ENCODE measurements at places on chromosomes 5 and 9.

DNA sequence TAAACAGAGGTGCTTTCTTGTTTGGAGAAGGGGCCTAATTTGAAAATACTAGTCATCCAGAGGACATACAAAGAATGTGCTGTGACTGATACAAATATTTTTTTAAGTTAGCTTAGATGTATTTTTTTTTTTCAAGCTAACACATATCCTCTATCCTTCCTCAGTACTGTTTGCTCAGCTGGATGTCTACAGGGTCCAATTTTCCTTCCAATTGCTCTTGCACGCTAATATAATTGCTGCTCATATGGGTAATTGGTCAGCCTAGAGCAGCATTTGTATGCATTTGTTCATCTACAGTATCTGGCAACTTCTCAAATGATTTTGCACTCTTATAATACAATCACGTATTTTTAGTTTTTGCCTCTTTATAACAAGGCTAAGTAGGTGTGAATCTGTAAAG, 84.7 kb downstream of the ZDHHC21 start:
- no peak for DNase-seq

GRCh38 chr5:38396766-38397165, 138.4 kb downstream of the EGFLAM start:
- no peak for DNase-seq

DNA sequence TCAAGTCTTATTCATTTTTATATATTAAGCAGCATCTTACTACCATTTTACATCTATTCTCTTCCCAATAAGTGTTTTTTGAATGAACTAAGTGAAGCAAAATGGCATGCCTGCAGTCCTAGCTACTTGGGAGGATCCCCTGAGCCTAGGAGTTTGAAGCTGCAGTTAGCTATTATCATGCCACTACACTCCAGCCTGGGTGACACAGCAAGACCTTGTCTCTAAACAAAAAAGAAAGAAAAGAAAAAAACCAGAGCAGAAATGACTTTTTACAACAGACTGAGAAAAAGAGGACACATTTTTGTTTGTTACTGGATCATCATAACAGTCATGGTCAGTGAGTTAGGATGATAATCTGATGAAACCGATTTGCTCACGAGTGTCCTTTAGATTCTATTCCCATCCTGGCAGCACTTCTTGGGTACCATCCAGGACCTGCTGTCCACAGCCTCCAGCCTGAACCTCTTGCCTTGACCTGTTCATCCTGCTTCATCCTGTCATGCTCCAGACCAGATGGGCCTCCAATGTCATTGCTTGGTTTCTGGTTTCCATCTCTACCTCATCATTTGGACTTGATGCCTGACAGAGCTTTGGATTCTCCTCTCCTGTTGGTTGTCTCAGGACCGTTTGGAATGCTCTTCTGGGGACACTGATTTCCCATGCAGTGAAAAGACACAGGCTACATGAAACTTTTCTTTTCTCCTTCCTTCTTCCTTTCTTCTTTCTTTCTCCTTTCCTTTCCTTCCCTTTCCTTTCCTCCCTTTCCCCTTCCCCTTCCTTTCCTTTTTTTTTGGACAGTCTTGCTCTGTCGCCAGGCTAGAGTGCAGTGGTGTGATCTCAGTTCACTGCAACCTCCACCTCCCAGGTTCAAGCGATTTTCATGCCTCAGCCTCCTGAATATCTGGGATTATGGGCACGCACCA, 50.1 kb upstream of the GLRX start:
- no peak for DNase-seq

DNA sequence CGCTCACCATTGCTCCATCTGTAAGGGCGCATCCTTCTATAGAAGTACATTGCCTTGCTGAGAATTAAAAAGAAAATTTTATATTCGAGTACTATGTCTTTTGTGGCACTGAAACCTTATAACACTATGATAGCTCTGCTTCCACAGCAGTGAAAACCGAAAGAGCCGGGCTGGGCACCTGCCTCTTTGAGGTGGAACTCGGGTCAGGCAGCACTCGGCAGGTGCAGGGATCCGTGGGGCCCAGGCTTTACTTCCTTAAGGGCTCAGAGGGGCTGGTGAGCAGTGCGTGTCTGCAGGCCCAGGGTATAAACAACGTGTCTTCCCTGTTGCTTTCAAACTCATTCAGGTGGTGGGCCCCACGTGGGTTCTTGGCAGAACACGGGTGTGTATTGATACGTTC, 69.9 kb downstream of the OTULIN start:
- DNase-seq = no peak

DNA sequence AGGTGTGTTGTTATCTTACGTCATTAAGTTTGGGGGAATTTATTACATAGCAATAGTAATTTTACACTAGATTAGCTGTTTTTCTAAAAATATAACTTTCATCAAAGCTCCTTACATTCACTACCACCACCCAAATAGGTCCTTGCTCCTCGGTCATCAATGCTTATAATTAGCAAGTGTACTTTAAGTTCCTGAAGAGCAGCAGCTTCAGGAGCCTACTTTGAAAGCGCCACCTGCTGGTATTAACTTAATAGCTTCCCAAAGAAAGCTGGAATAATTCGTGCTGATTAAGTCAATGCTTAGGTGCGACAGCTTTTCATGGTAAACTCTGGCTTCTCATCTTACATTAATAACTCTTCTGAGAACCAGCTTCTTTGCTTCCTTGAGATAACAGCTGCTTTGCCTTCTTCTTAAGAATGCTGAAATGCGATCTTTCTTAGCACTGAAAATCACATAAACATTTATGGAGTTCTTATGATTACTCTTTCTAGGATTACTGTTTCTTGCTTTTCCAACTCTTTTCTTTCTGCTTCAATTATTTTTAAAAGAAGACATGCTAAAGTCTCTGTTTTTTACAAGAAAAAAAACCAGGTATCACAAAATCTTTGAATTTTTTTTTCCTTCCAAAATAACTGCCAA, 10.0 kb upstream of the C5 start:
- no peak for DNase-seq

DNA sequence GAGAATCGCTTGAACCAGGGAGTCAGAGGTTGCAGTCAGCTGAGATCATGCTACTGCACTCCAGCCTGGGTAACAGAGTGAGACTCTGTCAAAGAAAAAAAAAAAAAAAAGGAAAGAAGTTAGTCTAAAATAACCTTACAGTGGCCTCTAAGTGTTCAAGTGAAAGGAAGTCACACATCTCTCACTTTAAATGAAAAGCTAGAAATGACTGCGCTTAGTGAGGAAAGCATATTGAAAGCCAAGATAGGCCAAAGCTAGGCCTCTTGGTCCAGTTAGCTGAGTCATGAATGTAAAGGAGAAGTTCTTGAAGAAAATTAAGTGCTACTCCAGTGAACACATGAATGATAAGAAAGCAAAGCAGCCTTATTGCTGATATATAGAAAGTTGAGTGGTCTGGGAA, 38.1 kb downstream of the ITGA1 start:
- DNase-seq = no peak

- no peak for DNase-seq
Measured at GRCh38 chr5:140303966-140304365, 1.1 kb upstream of the PFDN1 start.

DNA sequence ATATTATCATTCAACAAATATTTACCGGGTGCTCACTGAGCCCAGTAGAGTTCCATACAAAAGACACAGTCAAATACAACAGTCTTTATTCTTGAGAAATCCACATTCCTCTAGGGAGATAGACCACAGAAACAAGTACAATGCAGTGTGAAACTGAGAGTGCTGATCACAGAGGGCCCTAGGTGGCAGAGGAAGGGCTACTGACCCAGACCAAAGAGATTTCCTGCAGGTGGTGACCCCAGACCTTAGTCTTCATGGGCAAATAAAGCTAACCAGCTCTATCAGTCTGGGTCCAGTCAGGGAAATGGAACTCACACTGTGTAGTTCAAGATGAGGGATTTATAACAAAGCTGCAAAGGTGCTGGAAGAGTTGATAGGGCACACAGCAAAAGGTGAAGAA, 110.4 kb upstream of the SLC27A6 start:
- no peak for DNase-seq

GRCh38 chr5:96931605-96932004, 4.3 kb upstream of the LNPEP start:
- no peak for DNase-seq

- DNase-seq = no peak
Measured at GRCh38 chr9:128882677-128883603, 1.0 kb downstream of the LRRC8A start.

- DNase-seq = no peak
Measured at GRCh38 chr9:120532891-120533290, 47.1 kb downstream of the CDK5RAP2 start.

DNA sequence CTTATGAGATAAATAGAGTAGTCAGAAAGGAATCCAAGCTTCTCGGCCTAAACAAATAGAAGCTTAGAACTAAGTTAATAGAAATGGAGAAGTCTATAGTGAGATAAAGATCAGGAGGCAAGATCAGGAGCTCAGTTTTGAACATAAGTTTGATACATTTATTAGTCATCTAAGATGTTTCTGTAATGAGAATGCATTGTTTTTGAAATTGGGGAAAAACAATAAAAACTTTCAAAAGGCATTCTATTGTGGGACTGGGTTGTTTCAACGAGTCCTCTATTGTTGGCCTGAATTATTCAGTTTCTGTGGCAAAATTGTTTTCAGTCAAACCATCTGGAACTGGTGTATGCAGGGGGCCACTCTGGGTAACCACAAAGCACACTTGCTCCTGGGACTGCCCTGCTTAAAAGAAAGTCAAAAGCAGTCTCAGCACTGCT, 181.0 kb upstream of the CLINT1 start:
- DNase-seq = no peak

GRCh38 chr9:79700607-79701360, 129.0 kb downstream of the TLE4 start:
- no peak for DNase-seq

DNA sequence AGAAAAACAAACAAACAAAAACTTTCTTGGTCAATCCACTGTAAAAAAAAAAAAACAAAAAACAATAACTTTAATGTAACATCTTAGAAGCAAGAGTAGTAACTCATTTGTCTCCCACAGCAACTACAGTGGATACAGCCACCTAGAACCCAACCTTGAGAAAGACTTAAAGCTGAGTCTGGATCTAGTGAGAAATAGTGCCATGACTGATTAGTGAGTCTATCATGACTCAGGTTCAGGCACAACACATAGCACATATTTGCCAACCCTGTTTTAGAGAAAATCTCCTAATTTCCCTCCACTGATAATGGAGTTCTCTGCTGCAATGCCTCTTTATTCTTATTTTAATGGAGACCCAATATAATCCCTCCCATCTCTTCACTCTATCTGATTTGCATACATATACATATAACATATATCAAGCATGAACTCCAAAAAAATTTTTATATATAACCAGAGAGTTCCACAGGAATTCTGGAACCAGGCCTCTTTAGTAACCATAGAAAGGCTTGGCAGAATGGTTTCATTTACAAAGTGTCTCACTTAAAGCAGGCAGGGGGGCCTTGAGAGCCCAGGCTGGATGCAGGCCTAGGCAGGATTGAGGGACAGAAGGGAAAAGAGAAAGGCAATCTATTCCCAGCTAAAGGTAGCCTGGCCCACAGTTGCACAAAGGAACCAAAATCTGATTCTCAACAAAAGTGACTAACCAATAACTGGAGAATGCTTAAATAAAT, 11.9 kb upstream of the NR4A3 start:
- no peak for DNase-seq

- no peak for DNase-seq
Measured at GRCh38 chr5:115475788-115476187, 68.8 kb downstream of the FEM1C start.

DNA sequence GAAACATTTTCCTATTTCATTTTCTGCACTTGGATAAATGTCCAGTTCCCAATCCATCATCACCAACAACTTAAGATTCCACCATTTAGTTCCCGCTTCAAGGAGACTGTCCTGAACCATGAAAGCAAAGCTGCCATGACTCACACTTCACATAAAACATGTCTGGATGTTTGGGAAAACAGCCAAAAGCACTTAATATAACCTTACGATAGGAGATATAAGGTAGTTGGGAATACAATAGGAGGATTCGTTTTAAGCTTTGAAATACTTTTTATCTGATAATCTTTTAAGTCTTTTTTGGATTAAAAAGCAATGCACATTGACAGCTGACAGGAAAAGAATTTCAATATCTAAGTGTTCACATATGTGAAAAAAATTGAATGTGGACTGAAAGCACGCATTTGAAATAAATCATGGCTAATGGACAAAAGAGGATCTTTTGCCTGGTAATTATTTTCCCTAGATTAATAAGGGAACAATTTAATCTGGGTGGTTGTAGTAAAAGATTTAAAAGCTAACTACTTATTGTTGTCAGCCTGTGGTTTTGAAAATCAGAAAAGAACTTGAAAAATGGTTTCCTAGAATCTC, 17.3 kb upstream of the TGFBI start:
- DNase-seq = no peak

DNA sequence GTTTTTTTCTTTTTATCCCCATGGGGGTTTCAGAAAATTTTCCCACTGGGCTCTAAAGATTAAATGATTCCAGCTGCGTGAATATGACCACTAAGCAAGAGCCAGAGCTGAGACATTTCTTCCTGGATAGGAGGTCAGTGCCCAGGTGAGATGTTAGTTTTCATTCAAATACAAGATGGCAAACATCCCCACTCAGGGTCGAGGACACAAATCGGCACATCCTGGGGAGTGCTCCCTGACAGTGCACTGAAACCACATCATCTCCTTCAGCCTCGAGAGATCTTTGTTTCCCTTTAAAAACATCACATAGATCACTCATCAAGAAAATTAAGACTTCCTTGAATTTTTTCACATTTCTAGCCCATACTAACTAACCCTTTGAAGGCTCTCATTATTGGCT, 273.2 kb upstream of the PANK3 start:
- no peak for DNase-seq

DNA sequence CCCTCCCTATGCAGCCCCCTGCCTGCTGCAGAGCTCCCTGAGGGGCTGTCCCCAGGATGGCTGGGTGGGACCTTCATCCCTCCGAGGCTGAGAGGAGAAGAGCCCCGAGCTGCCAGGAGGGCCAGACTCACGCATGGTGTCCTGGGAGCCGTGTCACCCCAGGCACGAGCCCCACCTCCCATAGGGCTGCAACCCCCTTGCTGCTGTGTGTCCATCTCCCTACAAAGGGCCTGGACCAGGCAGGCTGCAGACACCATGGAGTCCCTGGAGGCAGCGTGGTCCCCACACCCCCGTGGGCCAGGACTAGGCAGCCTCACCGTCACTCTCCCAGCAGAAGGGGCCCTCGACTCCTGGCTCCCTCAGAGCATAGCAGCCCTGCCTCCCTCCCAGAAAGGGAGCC, 11.2 kb upstream of the SEC16A start:
- DNase-seq = no peak

DNA sequence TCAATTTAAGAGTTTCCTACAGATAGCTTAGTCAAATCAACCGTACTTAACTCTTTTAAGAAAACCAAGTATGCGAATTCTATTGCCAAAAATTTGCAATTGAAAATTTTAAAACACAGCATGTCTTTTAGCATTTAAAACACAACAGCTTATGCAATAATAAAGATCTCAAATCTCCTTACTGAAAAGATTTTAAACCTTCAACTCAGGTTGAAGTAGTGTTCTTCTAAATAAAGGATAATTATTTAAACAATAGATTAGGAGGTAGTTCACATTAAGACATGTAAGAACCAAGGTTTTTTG, 5.5 kb downstream of the NR3C1 start:
- no peak for DNase-seq
